Activated naive CD4-positive, alpha-beta T cell (primary cell): ENCODE measurements at places on chromosomes 1 and 21.

DNA sequence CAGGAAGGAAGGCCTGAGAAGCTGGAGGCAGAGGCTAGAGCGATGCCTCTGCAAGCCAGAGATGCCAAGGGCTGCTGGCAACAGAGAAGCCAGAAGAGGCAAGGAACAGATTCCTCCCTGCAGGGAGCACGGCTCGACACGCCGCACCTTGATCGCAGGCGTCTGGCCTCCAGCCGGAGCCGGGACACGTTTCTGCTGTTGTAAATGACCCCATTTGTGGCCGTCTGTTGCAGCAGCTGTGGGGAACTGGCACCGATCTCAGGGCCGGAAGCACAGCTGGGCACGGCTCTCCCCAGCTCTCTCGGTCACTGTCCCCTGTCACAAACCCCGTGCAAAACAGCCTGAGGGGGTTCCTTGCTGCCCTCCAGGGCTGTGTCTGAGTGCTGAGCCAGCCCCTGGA lies 59.6 kb downstream of the SIK1 start:
- no peak for DNase-seq

DNA sequence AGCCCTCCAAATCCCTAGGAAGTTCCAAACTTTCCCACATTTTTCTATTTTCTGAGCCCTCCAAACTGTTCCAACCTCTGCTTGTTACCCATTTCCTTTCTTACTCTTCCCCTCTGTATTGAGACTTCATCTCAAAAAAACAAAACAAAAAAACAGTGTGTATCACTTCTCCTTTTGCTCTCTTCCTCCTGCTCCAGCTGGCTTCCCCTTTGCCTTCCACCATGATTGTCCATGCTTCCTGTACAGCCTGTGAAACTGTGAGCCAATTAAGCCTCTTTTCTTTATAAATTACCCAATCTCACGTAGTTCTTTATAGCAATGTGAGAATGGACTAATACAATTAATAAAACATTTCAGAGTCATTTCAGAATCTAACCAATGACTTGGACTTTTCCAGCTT lies 69.6 kb upstream of the KRTAP19-8 start:
- no peak for DNase-seq

DNA sequence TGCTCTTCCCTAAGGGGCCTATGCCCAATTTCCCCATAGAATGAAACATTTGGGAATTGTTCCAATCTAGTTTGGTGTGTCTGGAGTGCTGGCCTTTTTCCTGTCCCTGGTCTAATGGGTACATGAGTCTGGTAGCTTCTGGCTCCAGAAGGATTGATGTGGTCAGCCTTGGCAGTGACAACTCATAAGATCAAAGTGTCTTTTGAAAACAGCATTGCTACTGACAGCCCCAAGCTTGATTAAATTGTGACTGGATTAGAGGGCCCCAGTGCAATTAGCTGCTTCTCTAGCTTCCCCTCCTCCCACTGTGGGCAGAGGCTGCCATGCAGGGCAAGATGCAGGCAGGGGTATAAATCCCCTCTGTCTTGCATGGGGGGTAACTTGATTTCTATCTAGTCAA lies 130.9 kb downstream of the UCK2 start:
- DNase-seq = no peak

DNA sequence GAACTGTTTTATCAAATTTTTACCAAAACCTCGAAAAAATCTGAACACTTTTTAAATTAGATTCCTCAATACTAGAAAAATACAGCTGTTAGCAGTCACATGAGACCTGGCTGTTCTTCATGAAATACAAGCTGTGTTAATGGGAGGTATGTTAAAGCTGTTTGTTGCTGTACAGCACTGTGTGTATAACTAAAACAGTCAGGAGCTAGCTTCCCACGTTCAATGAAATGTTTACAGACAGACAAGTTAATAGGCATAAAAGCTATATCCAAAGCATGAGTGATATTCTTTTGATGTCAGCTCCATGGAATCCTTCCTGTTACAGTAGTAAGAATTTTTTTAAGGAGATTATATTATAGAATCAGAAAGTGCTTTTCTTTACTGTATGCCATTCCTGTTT lies 223.2 kb upstream of the FOXD3 start:
- no peak for DNase-seq

- DNase-seq = no peak
These were observed 25.6 kb downstream of the SLX9 start for GRCh38 chr21:44965251-44966022.

GRCh38 chr1:77465139-77465538 lies 183.3 kb downstream of the AK5 start:
- DNase-seq = no peak

DNA sequence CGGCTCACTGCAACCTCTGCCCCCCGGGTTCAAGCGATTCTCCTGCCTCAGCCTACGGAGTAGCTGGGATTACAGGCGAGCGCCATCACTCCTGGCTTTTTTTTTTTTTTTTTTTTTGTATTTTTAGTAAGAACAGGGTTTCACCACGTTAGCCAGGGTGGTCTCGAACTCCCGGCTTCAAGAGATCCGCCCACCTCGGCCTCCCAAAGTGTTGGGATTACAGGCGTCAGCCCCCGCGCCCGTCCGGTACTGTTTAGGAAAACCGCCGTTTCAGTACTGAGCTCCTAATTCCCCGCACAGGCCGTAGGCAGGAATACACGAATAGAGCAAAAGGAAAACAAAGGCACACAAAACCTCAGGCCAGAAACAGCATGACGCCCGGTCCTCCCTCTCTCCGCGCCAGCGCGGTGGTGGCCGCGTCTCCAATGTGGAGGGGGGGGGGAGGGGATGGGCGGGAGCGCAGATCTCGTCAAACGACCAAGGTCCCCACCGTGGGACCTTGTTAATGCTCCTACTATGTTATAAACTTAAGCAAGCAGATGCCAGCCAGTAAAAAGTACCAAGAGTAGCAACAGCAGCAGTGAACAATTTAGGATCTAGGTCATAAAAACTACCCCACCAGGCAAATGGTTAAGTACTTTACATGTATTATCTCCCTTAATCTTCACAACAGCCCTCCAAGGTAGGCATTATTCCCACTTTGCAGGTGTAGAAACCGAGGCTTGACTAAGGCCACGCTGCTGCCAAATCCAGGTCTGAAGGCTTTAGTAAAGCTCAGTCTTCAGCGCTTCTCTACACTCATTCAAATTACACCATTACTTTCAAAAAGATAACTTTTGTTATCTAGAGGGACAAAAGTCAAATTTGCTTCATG lies 648 bp upstream of the ADAR start:
- DNase-seq = no peak
